ENCODE measurements at places on chromosomes 13 and 19.
A peak's percentile ranks its signal among the peaks of the same experiment; 100 is the strongest.

DNA sequence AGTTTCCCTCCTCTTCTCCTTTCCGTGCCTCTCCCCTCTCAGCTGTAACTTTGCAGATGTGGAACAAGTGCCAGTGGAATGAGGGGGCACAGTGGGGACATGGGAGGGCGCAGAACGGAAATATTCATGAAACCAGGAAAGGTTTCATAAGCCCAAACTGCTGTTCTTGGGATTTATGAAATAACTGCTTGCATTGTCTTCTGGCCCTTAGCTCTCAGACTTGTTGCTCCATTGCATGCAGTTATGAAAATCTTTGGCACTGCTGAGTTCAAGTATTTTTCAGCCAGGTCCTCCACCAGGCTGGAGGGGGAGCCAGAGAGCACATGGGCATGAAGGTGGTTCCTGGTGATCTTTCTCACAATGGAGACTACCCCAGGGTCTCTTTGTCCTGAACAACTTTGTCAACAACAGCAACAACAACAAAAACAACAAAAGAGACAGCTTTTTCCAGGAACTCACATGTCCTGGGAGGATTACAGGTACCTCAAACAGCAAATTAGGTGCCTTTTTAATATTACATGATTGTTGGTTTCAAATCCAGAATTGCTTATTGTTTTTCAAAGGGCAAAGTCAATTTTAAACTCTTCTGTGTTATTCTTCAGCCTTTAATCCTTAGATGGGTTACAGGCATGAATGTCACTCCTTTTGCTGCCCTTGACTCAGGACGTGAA is 1.5 kb downstream of the RGCC start:
- no peak for DNase-seq

DNA sequence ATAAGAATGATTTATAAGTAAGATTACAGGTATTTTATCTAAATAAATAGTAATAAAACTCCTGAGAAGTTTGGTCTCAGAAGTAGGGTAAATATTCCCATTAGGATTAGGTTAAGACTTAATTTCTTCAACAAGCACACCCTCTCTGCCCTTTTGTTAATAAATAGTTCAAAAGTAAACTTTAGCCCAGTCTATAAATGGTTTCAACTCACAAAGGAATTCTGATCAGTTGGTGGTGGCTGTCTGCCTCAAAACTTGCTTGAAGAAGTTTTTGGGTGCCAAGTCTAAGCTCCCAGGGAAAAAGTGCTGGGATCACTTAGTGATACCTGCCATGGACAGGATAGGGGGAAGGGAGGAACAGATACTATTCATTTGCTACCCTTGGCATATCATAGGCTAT is 22.9 kb downstream of the MBNL2 start:
- no peak for DNase-seq

DNA sequence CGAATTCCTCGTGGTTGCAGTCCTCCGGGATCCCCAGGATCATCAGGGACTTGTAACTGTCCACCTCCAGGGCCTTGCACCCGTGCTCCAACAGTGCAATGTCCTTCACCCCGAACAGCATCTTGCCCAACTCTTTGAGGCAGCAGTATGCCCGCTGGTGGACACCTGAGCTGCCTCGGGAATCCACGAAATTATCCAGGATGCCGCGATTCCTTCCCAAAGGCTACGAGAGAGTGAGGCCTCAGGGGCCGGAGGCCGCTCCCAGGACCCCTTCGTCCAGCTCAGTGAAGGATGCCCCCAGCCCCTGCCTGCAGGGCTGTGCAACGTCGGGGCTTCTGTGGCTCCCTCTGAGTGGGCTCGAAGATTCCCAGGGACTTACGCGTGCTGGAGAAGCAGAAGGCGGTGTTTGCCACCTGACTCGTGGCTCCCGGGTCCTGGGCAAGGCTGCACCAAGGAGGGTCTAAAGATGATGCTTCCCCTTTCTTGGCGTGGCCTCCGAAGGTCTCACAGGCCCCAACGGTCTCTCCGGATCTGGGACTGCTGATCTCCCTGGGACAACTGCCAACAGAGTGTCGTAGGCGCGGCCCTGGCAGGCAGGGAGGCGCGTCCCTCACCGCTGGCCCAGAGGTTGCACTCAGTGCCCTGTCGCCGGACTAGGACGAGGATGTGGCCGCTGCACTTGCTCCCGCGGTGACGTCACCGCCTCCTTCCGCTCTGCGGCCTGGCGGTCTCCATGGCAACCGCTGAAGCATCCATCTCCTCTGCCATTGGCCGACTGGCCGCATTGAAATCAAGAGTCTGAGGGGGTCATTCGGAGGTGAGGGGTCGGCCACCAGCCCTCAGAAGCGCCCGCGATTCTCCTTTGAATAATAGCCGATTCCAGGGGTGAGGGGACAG is at the start of gene PNMA8C:
Gene PNMA8C, minus strand, starts transcription at position 698 of the 897 bp plus-strand sequence. Its CDS starts 577 bp downstream, at position 121.
- DNase-seq: peak; percentile 44

DNA sequence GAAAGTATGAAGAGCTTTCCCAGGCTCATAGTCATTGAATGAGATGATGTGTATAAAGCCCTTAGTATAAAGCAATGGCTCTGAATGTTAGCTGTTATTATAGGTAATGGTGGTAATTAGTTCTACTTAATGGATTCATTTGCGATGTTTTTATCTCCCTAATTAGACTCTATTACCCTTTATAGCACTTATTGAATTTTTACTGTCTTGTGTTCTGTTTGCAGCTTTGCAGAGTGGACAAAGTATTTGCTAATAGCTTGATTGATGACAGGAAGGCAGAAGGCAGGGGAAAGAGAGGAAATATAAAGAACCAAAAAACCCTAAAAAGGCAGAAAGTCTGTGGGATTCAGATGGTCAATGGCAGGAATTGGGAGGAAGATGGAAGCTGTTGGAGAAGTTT is 524.4 kb upstream of the SPRY2 start:
- no peak for DNase-seq

DNA sequence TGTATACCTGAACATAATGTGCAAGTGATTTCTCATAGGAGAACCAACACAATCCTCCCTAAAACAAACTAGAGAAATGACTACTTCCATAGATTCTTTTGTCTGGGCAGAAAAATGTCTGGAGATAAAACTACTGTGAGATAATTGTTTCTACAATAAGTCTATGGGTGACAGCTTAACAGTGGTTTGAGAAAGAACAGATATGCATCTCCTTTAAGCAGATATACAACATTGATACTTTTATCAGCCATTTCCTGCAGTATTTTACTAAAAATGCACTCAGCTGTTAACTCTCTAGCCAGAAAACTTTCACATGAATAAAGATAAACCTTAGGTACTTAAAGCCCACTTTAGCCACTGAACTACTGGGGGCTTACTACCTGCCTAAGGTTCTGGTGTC is 1132.4 kb downstream of the EFNB2 start:
- no peak for DNase-seq

DNA sequence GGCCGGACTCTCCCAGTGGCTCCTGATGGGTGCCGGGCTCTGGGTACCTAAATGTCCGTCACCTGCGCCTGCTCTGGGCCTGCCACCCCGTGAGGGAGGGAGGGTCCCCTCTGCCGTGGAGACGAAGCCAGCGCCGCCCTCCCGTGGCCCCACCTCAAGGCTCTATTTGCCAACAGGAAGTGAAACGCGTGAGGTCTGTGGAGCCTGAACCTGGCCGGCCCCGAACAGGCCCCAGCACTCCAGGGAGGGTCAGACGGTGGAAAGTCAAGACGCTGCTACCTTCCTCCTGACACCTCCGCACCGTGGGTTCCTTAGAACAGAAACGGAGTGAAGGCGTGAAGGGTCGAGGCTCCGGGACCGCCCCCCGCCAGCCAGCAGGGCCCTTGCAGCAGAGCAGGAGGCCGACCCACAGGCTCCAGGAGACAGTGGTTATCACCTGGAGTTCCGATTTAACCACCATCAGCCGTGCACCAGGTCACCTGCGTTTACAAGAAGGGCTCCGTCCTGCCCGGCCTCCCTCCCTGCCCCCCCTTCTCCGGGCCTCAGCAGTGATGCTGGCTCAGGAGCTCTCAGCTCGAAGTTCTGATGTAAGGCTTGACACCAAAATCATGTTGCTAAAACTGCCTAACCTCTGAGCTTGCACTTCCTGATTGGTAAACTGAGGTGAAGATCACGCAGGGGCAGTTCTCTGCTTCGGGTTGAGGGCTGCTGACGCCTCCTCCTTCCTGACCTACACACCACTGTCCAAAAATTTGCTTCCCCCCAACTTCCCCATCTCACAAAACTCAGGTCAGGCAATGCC is 50.9 kb upstream of the C13orf46 start:
- no peak for DNase-seq

- no peak for DNase-seq
These were observed 4.3 kb downstream of the KLC3 start for GRCh38 chr19:45344621-45345505.
